Osteocyte (in vitro differentiated cells): ENCODE measurements at places on chromosomes 6 and 20. TPM values are rescaled to one million over a fixed set of nuclear protein-coding genes. Genes with fewer than 3 reads are reported as not detected.

DNA sequence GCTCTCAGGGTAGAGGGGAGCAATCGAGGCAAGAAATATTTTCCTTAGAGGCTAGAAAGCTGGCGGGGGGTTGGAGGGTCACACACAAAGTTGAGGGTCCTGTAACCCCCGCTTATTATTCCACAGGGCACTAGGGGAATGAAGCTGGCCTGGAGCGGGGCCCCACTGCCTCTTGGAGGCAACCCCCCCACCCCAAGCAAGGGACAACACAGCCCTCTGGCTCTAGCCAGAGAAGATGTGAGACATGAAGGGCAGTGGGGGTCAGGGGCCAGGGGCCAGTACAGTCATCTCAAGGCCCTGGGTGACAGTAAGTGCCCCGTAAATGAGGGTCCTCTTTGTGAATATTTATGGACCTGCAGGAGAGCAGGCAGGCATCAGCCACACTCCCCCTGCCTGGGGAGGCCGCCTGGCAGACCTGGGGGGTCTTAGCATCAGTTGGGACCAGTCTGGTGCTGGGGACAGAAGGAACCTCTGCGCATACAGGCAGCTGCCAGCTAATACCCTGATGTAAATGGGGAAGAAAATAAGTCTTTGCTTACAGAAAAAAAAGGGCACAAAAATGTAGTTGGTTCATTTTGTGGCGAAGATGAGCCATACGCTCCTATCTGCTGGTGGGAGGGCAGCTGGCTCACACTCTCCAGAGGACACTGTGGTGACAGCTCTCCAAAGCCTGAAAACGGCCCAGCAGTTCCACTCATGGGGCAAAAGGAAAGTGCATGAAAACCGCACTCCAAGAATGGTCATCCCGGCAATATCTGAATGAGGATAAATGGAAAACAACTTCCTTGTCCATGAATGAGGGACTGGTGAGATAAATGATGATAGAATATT lies 21.9 kb downstream of the SPATA2 start:
- H3K36me3 ChIP-seq: peaks cover 2% of the 10 kb centered on the region
- no peak overlapping the region for H3K4me3 ChIP-seq
- DNase-seq: no peak

DNA sequence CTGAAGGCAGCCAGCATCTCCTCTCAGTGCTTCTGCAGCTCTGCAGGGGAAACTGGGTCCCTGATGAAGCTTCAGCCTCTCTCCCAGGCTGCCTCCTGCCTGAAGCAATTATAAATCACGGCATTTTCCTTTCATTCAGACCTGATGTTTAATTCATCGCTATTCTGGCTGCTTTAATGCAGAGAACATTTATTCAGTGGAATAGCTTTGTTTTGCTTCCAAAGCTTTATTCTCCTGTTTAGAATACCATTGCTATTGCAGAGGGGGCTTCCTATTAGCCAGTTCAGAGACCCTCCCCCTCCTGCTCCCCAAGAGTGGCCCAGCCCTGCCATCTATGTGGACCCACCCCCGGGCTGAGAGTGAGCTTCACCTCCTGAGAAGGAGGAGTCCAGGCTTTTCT lies 255.6 kb downstream of the LRFN2 start:
- no peak overlapping the region for H3K27ac ChIP-seq
- no peaks in the 10 kb centered on the region for H3K36me3 ChIP-seq
- no peak overlapping the region for H3K4me3 ChIP-seq
- no peaks in the 10 kb centered on the region for H3K4me1 ChIP-seq
- H3K27me3 ChIP-seq: peaks cover 53% of the 10 kb centered on the region

- no peak overlapping the region for H3K4me3 ChIP-seq
- no peaks in the 10 kb centered on the region for H3K27me3 ChIP-seq
- no peak overlapping the region for H3K27ac ChIP-seq
- peaks cover 8% of the 10 kb centered on the region for H3K4me1 ChIP-seq
- H3K36me3 ChIP-seq: peaks cover 2% of the 10 kb centered on the region
- no peak for DNase-seq
These were observed 13.7 kb downstream of the ABHD12 start for GRCh38 chr20:25376886-25377285.

ESR1 gene
- total RNA-seq: not detected in 2 replicates

CTCFL gene
- total RNA-seq: not detected in 2 replicates

TPD52L1 gene
- 7.2 and 9.9 TPM in 2 replicates for total RNA-seq

CST1 gene
- not detected in 2 replicates for total RNA-seq

CRIP3 gene
- 1.4 and 1.8 TPM in 2 replicates for total RNA-seq

OLIG3 gene
- not detected in 2 replicates for total RNA-seq

DNA sequence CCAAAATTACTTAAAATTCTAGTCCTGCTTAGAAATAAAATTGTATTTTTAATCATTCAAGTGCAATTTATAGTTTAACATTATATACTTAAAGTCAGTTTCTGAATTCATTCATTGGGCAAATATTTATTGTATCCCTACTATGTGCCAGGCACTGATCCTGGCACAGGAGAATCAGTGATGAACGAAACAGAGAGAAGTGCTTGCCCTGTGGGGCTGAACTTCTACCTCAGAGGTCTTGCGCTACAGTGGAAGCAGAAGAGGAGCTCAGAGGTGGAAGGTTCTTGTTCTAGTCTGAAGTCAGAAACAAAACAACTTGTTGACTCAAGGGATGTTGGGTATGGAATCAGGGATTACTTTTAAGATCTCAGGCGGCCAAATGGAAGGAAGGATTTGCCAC lies 6.0 kb downstream of the CLDN20 start:
- DNase-seq: no peak
- no peak overlapping the region for H3K4me3 ChIP-seq
- peaks cover 41% of the 10 kb centered on the region for H3K4me1 ChIP-seq
- H3K27me3 ChIP-seq: no peaks in the 10 kb centered on the region
- H3K27ac ChIP-seq: no peak overlapping the region

PSORS1C2 gene
- total RNA-seq: not detected in 2 replicates

DNA sequence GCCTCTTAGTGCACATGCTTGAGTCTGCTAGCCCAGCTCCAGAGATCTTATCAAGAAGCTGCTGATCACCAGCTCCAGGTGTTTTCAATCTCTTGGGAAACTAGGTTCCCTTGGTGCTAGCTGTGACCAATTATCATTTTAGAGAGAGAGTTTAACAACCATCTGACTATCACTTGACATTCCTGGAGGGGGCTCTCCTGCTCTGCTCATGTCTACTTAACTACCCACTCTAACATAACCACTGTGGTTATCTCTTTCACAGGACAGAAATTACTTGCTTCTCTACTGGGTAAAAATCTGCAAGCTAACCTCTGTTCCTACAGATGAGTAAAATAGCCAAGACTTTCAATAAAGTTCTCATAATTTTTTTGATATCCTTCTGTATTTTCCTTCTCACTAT lies 823.4 kb upstream of the GJE1 start:
- no peak overlapping the region for H3K4me3 ChIP-seq
- no peaks in the 10 kb centered on the region for H3K36me3 ChIP-seq
- no peak for DNase-seq
- H3K4me1 ChIP-seq: no peaks in the 10 kb centered on the region
- H3K27me3 ChIP-seq: no peaks in the 10 kb centered on the region

GRCh38 chr6:105152880-105153279 lies 26.9 kb downstream of the POPDC3 start:
- H3K36me3 ChIP-seq: no peaks in the 10 kb centered on the region
- H3K27me3 ChIP-seq: no peaks in the 10 kb centered on the region
- peaks cover 2% of the 10 kb centered on the region for H3K4me1 ChIP-seq
- no peak for DNase-seq
- H3K27ac ChIP-seq: no peak overlapping the region

- DNase-seq: no peak
- peaks cover 25% of the 10 kb centered on the region for H3K4me1 ChIP-seq
- no peak overlapping the region for H3K27ac ChIP-seq
- H3K27me3 ChIP-seq: no peaks in the 10 kb centered on the region
- H3K4me3 ChIP-seq: no peak overlapping the region
These were observed 85.5 kb upstream of the TENT5A start for GRCh38 chr6:81838031-81838430.

GRCh38 chr6:64489763-64490162 lies 854.2 kb downstream of the PHF3 start:
- H3K27ac ChIP-seq: no peak overlapping the region
- DNase-seq: no peak
- no peaks in the 10 kb centered on the region for H3K36me3 ChIP-seq
- H3K27me3 ChIP-seq: peaks cover 33% of the 10 kb centered on the region
- no peaks in the 10 kb centered on the region for H3K4me1 ChIP-seq

MYLIP gene
- total RNA-seq: 55.1 and 58.5 TPM in 2 replicates

DNA sequence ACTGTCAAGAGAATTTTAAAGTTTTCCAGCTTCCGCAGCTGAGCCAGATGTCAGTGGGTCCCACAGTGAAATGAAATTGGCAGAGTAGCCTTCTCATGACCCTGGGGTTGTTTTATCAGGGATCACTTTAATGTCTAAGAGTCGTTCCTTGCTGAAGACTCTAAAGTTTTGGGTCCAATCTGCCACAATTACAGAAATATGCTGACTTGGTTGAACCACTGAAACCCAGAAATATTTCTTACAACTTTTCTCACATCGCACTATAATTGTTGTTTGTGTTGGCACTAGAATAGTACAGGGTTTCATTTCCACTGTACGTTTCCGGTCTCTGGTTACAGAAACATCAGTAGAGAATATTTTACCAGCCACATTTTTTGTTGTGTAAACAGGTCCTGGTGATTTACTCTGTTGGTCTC lies 109.0 kb downstream of the HMGCLL1 start:
- H3K27me3 ChIP-seq: no peaks in the 10 kb centered on the region
- H3K4me1 ChIP-seq: peaks cover 18% of the 10 kb centered on the region
- DNase-seq: no peak
- peak overlapping the region; percentile 19 for H3K27ac ChIP-seq
- H3K36me3 ChIP-seq: peaks cover 8% of the 10 kb centered on the region

DNA sequence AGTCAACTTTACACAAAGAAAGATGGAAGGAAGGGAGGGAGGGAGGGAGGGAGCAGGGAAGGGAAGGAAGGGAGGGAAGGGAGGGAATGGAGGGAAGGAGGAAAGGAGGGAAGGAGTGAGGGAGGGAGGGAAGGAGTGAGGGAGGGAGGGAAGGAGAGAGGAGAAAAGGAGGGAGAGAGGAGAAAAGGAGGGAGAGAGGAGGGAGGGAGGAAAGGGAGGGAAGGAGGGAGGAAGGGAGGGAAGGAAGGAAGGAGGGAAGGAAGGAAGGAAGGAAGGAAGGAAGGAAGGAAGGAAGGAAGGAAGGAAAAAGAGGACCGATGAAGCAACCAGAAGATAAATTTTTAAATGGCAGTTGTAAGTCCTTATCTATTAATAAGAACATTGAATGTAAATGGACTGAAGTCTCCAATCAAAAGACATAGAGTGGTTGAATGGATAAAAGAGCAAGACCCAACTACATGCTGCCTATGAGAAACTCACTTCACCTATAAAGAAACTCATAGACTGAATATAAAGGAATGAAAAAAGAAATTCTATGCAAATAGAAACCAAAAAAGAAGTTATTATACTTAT lies 5.7 kb upstream of the DEFB129 start:
- H3K4me1 ChIP-seq: no peaks in the 10 kb centered on the region
- no peak for DNase-seq
- H3K36me3 ChIP-seq: no peaks in the 10 kb centered on the region
- H3K27me3 ChIP-seq: peaks cover 62% of the 10 kb centered on the region

NR2E1 gene
- total RNA-seq: not detected in 2 replicates

TMEM74B gene
- total RNA-seq: not detected in 2 replicates

DNA sequence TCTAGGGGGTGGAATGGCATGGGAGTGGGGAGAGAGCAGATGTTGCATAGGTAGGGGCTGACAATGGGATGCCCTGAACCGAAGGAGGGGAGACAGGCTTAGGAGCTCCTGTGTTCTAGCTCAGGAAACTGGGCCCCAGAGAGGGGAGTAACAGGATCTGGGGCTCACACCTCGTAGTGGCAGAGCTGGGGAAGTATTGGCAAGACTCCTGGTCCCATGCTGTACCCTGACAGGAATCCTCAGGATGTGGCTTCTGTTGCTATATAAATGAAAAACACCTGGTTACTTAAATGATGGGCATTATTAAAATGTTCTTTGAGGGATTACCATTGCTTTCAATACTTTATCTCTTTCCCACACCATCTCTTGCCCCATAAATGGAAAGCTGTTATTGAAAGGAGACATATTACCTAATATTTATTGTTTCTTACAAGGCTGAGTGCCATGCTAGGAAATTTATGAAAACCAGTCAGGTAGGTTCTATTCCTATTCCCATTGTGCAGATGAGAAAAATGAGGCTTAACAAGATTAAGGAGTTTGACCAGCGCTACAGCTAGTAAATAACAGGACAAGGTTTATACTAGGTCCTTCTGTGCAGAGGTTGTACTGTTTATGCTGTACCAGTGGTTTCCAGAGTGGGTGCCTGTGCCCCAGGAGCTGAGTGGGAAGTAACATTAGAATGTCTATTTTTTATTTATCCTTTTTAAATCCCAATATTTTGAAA lies 35.3 kb upstream of the TCP11 start:
- no peak overlapping the region for H3K4me3 ChIP-seq
- H3K4me1 ChIP-seq: peaks cover 54% of the 10 kb centered on the region
- H3K36me3 ChIP-seq: no peaks in the 10 kb centered on the region
- no peak for DNase-seq

DNA sequence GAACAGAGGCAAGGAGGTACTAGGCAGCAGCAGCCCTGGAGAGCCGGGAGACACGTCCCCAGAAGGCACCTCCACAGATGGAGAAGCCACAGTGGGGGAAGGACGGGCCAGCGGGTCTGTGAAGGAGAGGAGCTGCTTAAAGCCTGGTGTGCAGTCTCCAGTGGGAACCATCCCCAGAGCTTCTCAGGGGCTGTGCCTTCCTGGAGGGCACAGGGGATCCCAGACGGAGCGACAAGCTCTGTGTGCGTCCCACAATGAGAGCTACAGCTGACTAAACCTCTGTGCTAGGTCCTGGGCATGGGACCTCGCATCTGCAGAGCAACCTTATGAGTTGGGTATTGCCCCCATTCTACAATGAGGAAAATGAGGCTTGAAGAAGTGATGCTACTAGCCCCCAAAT lies 50.7 kb downstream of the EZR start:
- H3K36me3 ChIP-seq: peaks cover 56% of the 10 kb centered on the region
- peaks cover 4% of the 10 kb centered on the region for H3K4me1 ChIP-seq
- no peak overlapping the region for H3K4me3 ChIP-seq
- no peak overlapping the region for H3K27ac ChIP-seq
- DNase-seq: no peak
- no peaks in the 10 kb centered on the region for H3K27me3 ChIP-seq

VWA7 gene
- total RNA-seq: 0.50 and 0.94 TPM in 2 replicates

- H3K4me3 ChIP-seq: peak overlapping the region; percentile 66
- H3K27ac ChIP-seq: no peak overlapping the region
- peaks cover 58% of the 10 kb centered on the region for H3K4me1 ChIP-seq
These were observed 196.9 kb upstream of the ZNF184 start for GRCh38 chr6:27669624-27670301.

CLPSL1 gene
- not detected in 2 replicates for total RNA-seq
